ENCODE measurements at places on chromosomes 11 and 22.

DNA sequence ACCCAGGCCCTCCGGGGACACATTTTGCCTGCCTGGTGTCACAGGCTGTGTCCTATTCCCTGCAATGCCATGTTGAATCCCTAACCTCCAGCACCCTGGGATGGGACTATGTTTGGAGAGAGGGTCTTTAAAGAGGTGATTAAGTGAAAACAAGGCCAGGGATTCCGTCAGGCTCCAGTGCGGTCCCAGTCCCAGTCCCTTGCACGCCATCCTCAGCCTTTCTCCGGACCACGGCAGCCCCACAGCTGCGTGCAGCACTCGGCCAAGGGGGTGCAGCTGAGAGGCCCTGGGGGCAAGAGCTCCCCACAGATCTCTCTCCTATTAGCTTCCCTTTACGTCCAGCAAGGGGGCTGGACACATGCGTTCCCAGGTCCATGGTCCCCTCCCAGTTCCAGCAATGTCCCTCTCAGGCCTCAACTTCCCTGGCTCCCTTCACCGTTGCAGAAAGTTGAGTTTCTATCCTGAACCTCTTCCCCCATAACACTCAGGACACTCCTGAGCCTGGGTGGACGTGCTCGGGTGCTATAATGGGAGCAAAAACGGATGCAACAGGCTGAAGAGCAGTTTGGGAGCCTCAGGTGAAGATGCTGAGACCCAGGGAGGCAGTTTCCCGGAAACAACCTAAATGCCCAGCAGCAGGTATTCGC, 1422.7 kb downstream of the BRD1 start:
- no peak for DNase-seq

GRCh38 chr11:116792144-116792868, 627 bp upstream of the APOA5 start:
- no peak for DNase-seq

DNA sequence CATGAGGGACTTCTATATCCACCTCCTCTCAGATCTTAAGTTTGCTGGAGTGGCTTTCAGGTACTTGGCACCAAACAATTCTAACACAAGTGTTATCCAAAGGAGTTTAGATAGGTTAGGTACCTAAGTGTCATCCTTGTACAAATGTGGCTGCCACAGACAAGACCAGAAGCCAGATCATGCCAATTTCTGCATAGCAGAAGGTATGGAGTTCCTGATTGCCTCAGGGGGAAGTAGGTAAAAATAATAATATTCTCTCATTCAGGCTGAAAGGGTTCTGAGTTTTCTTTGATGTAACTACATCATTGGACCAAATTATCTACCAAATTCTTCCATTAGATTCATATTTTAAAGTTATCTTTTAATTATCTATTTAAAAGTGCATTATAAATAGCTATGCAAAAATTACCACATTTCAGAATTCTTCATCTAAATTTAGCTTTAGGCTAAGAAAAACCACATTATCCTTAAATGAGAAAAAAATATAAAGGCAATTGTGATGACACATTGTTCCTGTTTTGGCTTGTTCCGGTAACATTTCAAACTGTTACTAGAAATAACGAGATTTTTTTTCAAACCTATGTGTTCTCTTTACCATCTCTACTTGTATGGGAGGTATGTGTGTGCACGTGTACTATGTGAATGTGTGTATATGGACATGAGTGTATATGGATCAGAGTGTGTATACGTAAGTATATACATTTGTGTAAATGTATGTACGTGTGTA, 66.2 kb upstream of the POU2AF2 start:
- DNase-seq: no peak

DNA sequence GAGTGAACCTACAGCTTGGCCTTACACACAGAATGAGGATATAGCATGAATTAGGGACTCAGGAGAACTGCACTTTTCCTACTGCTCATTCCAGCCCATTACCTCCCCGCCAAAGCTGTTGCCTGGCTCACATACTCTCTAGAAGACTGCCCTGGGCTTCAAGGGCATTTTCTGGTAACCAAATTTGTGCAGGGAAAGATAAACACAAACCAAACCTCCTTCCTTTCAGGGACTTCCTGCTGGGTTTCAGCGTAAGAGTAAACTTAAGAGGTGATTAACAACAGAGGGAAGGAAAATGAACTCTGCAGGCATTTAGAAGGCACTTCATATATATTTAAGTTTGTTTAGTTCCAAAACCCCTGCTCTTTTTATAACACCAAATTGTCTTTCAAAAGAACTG, 194.9 kb downstream of the SWAP70 start:
- DNase-seq: peak; percentile 65

DNA sequence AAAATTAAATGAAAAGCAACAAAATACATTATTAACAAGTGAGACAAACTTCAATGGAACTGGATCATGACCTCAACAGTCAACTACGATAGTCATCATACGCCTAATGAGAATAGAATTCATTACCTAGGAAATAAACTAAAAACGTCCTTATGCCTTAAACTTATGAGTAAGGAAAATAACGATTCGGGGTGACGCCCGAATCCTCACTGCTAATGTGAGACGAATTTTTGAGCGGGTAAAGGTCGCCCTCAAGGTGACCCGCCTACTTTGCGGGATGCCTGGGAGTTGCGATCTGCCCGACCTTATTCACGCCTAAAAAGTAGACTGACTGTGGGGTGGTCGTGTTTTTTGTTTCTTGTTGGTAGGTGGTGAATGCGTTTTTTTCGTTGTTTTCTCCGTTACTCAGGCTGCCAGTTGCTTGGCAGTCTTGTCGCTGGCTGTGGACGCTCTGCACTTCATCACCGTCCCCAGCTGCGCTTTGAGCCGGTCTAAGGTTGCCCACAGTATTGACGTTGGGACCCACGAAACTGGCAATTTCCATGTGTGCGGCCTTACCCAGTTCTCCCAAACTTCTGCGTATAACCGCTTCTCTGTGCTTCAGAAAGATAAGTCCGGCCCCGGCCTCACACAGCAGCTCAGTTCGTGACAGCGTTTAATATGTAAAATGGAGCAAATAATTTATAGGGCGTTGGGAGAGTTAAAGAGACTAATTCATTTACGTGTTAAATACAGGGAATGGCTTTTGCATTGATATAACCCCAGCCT, 593 bp upstream of the POLDIP3 start:
- DNase-seq: peak; percentile 99
